Inflammatory macrophage treated with lipopolysaccharide for 1 hour (primary cell): ENCODE measurements at places on chromosomes 16 and 17.

- DNase-seq, result no peak
Measured at GRCh38 chr17:66889480-66890230, 54.7 kb downstream of the CACNG5 start.

DNA sequence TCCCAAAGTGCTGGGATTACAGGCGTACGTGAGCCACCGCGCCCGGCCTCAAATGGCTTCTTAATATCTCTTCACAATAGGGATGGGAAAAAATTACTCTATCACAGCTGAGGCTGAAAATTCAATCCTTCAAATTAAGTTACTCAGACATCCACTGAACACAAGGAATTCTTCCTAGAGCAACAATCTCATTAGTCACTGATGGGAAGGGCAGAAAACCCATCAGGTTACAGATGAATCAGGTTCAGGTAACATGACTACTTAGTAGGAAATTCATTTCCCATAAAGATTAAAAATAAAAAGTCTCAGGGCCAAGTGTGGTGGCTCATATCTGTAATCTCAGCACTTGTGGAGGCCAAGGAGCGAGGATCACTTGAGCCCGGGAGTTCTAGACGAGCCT, 42.5 kb upstream of the ABR start:
- DNase-seq, result no peak

- DNase-seq, result peak; percentile 55
Measured at GRCh38 chr17:46194393-46195216, 1.4 kb upstream of the KANSL1 start.

- DNase-seq, result no peak
Measured at GRCh38 chr17:10305398-10305797, 67.4 kb downstream of the MYH13 start.

GRCh38 chr17:21248500-21248899, 4.7 kb downstream of the NATD1 start:
- DNase-seq, result no peak

DNA sequence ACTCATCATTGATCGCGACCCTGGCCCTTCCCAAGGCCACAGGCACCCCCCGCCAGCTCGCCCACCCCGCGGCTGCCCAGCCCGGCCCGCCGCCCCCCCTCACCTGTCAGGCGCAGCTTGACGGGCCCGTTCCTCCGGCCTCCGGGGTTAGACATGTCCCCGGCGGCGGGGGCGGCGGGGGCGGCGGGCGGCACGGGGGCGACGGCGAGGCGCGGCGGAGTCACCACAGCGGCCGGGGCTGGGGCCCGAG, 456 bp downstream of the SMURF2 start:
- no peak for DNase-seq

GRCh38 chr17:81733507-81734404, 21.7 kb downstream of the SLC25A10 start:
- peak; percentile 51 for DNase-seq

DNA sequence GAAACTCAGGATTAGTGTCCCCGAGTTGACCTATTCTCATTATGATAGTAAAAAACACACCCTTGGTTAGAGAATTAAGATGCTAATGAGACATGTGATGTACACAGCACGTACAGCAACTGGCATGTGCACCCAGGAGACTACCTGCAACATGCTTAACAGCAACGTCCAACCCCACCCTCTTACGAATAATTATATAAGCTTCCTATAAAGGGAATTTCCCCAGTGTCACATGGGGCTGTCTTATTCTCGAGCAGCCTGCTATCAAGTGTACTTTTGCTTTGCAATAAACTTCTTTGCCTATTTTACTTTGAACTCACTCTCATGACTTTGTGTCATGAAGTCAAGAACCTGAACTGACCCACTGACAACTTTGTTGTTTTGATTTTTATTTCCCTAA, 62.4 kb upstream of the PMFBP1 start:
- no peak for DNase-seq

- no peak for DNase-seq
Measured at GRCh38 chr17:65670667-65671371, 109.4 kb upstream of the AXIN2 start.

DNA sequence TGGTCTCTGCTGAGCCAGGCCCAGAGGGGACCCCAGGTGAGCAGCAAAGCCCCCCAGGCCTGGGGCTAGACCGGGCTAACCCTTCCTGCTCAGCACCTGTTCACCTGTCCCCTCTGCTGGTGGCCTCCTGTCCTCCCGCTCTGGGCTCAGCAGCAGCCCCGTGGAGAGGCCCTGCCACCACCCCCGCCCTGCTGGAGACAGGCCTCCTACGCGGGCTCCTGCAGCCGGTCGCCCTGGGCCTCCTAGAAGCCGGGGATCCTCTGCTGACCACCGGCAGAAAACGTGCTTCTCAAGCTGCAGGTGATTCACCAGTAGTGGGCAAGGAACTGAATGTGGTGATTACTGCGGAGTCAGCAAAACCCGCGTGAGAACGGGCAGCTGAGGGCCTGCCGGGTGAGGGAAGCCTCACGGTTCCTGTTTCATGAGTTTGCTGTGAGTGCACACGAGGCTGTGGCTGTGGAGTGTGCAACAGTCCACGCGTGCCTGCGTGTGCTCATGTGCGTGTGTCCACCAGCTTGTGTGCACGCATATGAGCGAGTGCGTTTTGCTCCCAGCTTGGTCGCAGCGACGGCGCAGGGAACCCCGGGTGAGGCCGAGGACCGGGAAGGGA, 792 bp downstream of the SECTM1 start:
- peak; percentile 59 for DNase-seq

DNA sequence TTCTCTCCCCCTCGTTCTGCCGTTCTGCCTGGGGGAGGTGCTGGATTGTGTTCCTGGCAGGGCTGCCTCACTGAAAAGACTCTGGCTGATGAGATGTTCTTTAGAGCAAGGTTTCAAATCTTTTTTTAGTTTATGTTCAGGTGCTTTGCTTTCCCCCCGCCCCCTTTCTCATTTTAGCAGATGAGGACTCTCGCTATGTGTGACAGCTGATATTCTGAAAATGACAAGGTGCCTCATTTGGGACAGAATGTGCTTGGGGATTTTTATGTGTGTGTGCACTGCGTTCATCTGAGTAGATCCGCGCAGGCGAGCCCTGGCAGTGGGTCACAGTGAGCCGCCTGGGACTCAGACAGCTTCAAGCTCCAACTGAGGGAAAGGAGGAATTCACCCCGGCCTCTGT, 205.9 kb downstream of the HS3ST4 start:
- DNase-seq, result no peak

- no peak for DNase-seq
Measured at GRCh38 chr17:79365351-79365750, 245.5 kb downstream of the RBFOX3 start.

DNA sequence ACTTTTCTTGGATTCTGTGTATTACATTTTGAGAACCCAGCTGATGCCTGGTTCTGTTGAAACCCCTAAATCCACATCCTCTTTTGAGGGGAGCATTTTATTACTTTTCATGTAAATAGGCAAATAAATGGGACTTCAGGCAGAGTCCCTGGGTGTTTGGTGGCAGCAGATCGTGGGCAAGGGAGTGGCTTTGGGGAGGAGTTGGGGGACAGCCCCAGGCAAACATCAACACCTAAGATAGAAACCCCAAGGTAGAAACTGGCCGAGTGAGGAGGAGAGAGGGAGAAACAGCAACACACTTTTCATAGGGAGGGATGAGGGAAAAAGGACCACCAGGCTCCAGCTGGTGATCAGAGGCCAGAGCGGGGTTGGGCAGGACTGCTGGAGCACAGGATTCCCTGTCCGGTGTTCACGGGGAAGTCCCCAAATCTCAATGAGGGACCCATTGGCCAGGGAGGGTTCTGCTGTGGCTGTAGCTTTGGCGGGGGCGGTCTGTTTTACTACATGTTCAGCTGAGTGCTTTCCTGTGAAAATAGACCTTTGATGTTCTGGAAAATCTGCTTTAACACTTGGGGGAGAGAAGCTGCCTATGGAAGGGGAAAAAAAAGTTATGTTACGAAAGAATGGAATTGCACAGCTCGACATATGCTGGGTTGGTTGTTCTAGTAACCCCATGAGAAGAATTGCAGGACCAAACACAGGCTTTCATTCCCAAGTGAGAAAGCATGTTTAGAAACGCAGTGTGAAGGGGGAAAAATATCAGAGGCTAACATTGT, 46.6 kb downstream of the MSI2 start:
- peak; percentile 38 for DNase-seq

- DNase-seq, result no peak
Measured at GRCh38 chr17:68562736-68563135, 38.4 kb downstream of the FAM20A start.

DNA sequence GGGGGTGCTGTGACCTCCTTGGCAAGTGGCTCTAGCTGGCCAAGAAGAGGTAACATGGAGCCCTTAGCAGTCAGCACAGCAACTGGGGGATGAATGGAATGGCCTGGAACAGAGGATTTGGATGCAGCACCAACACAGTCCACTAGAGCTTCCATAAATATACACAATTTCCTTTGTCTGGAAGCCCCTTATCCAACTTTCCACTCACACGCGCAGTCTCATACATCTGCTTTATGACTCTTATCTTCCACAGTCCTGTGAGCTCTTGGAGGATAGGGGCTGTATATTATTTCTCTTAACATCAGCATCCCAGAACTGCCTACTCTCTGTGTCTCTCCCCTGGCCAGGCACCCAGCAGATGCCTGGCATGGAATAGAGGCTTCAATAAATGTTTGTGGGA, 235.6 kb upstream of the MAF start:
- no peak for DNase-seq

GRCh38 chr16:70689970-70690891, 4.4 kb upstream of the MTSS2 start:
- DNase-seq, result no peak

GRCh38 chr17:64145375-64145750, 15.4 kb upstream of the ERN1 start:
- DNase-seq, result no peak

DNA sequence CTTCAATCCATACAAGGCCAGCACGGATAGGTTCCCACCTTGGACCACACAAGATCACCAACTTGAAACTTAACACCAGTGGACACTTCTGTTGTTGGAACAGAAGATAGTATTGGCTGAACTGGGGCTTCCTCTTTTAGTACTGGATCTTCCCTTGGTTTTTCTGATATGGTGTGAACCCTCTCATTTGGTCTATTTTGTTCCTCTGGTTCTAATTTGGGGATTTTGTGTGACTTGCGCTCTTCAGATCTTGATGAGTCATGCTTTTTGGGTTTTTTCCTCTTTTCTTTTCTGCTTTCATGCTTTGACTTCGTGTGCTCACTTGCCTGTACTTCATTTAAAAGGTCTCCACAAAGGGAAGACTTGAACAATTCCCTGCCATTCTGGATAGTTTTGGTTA, 39.0 kb downstream of the SOST start:
- DNase-seq, result peak; percentile 86

DNA sequence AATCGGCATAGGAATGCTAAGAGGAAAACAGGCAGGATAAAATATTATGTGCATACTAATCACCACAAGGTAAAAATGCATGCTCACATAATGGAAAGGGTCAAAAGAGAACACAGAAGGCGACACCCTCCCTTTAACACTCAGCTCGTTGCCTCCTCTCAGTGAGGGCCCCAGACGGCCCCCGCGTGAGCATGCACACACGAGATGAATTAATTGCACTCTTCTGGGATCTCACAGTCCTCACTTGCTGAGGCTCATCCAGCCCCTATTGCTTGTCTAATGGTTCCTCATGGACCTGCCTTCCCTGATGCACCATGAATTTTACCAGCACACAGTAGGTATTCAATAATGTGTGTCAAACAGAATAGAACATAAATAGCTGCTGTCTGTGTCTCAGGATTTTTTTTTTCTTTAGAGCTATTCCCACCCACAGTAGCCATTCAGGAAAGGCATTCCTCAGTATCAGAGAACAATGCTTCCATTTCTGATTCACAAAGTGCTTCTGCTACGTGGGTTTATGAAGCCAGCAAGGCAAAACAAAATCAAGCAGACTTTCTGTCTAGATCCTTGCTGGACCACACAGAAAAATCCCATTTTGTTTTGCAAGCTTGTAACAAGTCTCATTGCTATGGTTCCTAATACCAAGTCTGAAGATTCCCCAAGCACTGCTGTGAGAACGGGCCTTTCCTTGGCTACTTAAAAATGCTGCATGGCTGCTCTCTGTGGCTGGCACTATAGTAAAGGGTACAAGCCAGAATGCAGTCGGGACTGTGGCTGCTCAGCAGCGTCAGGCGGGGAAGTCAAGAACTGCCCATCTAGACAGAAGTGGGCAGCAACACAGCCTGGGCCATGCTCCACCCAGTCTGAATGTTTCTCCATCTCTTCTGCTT, 43.6 kb downstream of the TOM1L2 start:
- no peak for DNase-seq

GRCh38 chr16:19696328-19696727, 21.7 kb downstream of the KNOP1 start:
- no peak for DNase-seq

DNA sequence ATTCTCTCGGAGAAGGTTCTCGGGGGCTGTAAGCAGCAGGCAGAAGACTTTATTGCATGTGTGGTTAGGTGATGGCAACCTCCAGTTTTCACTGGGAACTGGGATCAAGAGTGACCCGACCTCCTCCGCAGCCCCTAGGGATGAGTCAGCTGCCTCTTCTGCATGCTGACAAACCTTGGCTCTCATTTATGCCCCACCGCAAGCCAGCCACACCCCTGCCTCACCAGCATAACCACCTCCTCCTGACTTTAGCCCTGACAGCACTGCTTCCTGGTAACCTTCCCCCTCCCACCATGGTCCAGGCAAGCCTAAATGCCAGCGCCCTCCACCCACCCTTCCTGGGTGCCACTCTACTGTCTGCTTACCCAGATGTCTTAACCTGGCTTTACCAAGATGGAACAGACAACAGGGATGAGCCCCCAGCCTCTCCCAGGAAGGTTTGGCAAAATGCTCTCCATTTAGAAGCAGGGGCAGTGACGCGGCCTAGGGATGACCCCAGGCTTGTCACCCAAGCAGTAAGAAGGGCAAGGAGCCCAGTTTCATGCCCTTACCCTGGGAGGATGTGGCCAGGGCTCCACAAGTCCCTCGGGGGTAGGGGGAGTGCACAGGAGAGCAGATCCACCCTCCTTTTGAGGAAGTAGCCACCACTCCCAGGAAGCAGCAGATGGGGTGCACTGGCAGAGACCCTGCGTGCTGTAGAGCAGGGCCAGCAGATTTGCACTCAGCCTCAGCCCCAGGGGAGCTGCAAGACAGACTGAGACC, 73.5 kb downstream of the GOSR1 start:
- no peak for DNase-seq
